Stimulated activated CD4-positive, alpha-beta T cell treated with anti-CD3 and anti-CD28 coated beads, Interleukin-15, amount 100 ng/mL, for 24 hours (primary cell): ENCODE measurements at places on chromosomes 6 and 20.

GRCh38 chr20:3248167-3248992 is 9.4 kb upstream of the SLC4A11 start:
- DNase-seq, result peak; percentile 43

- DNase-seq, result no peak
Measured at GRCh38 chr20:63322933-63323273, 29.9 kb downstream of the COL20A1 start.

DNA sequence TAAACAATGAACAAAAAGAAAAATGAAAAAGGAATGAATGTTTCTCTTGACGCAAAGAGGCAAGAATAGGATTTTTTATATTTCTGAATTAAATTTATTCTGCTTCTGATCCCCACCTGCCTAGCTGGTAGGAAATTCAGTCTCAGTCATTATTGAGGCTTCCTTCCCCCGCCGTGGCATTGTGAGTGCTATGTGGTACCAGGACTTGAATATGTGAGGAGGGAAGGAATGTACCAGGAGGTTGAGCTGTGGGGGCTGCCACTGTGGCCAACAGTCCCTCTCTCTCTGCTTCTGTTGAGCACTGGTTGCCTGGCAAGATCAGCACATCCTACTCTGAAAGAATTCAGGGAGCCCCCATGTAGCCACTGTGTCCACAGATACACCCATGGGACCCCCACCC is 368.1 kb upstream of the JARID2 start:
- DNase-seq, result no peak

DNA sequence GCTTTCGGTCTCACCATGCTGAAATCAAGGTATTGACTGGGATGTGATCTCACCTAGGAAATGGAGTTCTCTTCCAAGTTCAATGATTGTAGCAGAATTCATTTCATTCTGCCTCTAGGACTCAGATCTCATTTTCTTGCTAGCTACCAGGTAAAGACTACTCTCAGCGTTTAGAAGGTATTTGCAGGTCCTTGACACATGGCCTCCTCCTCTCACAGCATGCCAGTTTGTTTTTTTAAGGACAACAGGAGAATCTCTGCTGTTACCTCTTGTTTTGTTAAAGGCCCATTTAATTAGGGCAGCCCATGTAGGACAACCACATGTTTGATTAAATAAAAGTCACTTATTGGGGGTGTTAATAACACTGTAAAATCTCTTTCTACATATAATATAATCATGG is 757.8 kb downstream of the EYS start:
- no peak for DNase-seq

- DNase-seq, result no peak
Measured at GRCh38 chr6:79750806-79751205, 119.7 kb downstream of the SH3BGRL2 start.

GRCh38 chr20:63657260-63657936 is 714 bp upstream of the RTEL1 start:
- DNase-seq, result no peak

DNA sequence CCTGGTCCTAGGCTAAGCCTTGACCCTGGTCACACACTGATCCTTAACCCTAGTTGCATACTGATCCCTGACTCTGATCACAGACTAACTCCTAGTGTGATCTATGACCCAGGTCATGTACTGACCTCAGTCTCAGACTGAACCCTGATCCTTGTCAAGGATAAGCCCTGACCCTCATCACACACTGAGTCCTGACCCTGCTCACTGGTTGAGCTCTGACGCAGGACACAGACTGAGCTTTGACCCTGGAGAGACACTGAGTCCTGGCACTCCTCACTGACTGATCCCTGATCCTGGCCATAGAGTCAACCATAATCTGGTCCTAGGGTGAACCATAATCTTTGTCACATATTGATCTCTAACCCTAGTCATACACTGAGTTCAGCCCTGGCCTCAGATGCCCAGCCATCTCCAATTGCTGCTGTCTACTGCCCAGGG is 37.9 kb downstream of the KCNB1 start:
- no peak for DNase-seq

- DNase-seq, result no peak
Measured at GRCh38 chr6:151891524-151891923, 84.0 kb downstream of the ESR1 start.

GRCh38 chr6:26330859-26331217 is 34.2 kb upstream of the BTN3A2 start:
- no peak for DNase-seq

- DNase-seq, result no peak
Measured at GRCh38 chr6:66961191-66961590, 1254.2 kb upstream of the EYS start.

DNA sequence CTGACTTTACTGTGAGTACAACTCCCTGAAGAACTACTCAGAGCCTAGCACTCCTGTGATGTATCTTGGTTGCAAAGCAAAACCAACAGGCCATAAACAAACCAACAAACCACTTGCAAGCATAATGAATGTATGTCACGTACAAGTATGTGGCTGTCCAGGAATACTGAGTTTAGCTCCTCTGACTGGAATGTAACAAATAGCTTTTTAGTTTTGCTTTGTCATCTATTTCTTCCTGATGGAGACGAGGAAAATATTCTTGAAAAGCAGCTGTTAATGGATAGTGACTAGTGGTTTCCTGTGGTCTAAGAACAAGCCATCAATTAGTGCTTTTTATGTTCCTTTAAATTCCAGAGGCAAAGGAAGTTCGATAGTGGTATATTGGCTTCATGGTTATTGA is 101.9 kb upstream of the LY86 start:
- DNase-seq, result no peak

DNA sequence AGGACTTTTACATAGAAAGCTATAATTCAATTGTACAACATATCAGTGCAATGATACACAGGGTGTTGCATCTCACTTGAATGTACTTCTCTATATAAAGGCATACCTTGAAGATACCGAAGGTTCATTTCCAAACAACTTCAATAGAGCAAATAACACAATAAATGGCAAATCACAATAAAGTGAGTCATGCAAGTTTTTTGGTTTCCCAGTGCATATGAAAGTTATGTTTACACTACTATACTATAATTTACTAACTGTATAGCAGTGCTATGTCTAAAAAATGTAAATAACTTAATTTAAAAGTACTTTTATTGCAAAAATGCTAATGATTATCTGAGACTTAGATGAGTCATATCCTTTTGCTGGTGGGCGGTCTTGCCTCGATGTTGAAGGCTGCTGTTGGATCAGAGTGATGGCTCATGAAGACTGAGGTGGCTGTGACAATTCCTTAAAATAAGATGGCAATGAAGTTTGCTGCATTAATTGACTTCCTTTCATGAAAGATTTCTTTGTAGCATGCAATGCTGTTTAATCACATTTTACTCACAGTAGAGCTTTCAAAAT is 188.8 kb downstream of the TASP1 start:
- no peak for DNase-seq

DNA sequence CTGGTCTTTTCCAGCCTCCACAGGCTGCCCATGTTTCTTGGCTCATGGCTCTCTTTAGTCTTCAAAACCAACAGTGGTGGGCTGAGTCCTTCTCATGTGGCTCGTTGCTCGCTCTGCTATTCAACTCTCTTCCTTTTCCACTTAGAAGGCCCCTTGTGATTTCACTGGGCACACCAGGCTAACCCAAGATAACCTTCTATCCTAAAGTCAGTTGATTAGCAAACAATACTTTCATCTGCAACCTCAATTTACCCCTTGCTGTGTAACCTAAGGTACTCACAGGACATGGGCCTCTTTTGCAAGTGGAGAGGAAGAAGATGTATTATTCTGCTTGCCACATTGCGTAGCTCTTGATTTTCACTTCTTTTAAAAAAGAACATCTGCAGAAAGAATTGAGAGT is 79.6 kb downstream of the UTRN start:
- no peak for DNase-seq

- no peak for DNase-seq
Measured at GRCh38 chr6:169293196-169293595, 39.5 kb upstream of the THBS2 start.

- DNase-seq, result no peak
Measured at GRCh38 chr20:4113615-4114603, 98.6 kb upstream of the RNF24 start.

DNA sequence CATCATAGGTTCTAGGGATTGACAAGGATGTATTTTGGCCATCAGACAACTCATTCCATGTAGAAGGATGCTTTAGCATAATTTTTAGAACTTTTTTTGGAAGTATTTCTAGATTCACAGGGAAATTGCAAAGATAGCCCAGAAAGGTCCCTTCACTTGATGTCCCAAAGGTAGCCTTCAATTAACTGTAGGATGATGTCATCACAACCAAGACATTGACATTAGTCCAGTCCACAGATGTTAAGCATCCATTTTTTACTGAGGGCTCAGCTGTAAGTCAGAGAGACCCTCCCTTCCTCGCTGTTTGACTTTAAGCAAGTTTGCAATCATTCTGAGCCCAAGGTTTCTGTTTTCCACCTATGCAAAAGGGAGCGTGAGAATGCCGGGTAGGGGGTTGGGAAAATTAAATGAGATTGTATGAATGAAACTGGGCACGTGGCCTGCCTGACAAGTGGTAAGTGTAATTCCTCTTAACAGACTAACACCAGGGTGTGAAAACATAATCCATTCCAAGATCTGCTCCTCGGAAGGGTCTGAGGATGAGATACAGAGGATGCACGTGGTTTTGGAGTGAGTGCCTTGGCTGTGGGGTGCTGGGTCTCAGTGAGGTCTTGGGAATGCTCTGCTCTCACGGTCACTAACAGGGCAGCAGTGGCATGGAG is 126.8 kb downstream of the CDH4 start:
- no peak for DNase-seq

GRCh38 chr6:88705601-88706000 is 257.8 kb downstream of the RNGTT start:
- DNase-seq, result no peak

DNA sequence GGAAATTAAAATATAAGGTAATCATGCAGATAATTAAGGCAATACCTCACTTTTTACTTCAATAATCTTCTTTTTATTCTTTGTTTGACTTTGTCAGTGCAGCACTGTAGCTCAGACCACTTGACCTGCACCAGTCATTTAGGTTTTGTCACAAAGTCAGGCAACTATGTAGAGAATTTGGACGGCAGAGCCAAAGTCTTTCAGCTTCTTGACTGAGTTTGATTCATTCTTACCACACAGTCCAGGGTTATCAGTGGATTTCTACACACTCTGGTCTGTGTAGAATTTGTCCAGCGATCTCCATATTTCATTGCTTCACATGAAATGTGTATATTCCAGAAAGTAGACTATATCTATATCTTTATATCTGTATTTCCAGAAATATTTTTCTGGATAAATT is 107.3 kb downstream of the TFAP2B start:
- DNase-seq, result no peak

- no peak for DNase-seq
Measured at GRCh38 chr6:151004383-151005024, 139.0 kb downstream of the MTHFD1L start.

DNA sequence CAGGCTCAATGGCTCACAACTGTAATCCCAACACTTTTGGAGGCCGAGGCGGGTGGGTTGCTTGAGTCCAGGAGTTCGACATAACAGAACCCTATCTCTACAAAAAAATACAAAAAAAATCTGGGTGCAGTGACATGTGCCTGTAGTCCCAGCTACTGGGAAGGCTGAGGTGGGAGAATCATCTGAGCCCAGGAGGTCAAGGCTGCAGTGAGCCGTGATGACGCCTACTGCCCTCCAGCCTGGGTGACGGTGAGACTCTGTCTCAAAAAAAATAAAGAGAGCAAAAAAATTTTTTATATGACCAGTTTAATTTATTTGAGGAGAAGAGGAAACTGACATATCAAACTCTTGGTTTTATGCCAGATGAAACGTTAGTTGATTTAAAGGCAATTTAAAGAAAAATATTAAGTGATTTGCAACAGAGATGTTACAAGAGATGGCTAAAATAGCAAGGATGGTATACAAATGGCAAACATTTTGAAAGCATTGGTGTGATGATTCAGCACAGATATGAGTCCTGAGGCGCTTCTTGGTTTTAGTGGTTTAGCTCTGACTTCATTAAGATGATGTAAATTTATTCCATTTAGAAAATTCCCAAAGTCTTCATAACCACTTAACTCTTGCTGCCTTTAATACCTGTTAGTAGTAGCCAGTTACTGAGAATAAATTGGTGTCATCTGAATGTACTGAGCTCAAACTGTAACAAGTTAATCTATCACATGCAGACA is 17.7 kb downstream of the GTF2H5 start:
- no peak for DNase-seq

DNA sequence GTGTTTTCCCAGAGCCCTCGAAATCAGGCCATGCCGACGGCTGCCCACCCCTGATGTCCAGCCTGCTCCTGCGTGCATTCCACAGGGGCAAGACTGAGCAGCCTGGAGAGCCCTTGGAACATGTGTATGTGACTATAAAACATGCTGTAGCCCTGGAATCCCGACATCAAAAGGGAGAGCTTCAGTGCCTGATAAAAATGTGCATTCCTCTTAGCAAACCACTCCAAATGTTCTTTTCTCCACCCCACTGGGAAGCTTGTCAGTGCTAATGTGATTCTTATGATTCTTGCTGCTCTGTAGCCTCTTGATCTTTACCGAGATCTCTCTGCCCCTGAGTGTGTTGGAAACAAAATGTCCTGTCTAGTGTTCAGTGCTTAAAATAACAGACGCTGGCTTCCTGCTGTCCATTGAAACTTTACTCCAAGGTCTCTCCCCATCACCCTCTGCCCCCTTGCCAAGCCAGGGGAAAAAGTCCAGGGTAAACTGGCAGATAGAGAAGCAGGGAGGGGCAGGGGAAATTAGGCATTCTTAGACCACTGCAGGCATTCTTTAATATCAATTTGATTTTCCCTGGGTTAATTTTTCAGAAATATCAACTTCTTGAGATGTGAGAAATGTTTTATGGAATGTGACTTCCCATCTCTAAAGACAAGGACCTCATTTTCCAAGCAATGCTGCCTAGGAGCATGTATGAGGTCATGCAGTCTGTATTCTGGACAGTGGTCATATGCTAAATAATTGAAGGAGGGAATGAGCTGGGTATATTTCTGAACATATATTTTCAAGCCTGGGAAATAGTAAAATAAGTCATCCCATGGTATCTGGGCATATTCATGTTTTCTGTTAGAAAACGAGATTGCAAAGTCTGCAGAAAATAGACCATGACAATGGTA is 73.8 kb upstream of the ISM1 start:
- DNase-seq, result no peak

- no peak for DNase-seq
Measured at GRCh38 chr6:11069760-11070159, 23.9 kb upstream of the SMIM13 start.

DNA sequence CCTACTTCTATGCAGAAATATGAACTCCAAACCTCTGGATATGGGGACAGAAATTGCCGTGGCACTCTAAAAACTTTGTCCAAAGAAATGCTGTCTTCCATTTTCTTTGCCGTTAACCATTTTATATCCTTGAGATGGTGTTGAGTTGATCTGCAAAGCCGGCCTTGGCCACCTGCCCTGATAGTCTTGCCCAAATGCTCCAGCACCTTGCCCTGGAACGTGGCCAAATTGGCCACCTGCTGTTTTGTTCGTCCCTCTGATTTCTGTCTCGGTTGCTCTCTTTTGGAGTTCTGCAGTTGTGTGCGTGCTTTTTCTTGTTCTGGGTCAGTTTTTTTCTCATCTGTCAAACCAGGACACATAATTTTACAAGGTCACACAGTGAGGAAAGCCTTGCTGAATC is 239.7 kb upstream of the GMDS start:
- DNase-seq, result no peak
